ENCODE measurements at places on chromosomes 11 and 22. TPM values are rescaled to one million over a fixed set of nuclear protein-coding genes. Genes with fewer than 3 reads are reported as not detected.

Gene SCUBE1
- polyA plus RNA-seq, result 0.06 TPM

Gene P2RX6
- 7.1 TPM for polyA plus RNA-seq

Gene CCDC81
- polyA plus RNA-seq, result 0.49 TPM

Gene LRRC10B
- polyA plus RNA-seq, result 0.11 TPM

Gene GRK3
- 1.9 TPM for polyA plus RNA-seq

Gene HORMAD2
- polyA plus RNA-seq, result not detected

Gene BEST1
- polyA plus RNA-seq, result 0.30 TPM

Gene KIAA1671
- 7.4 TPM for polyA plus RNA-seq

Gene GGT1
- polyA plus RNA-seq, result 1.8 TPM

Gene HDHD5
- 43.3 TPM for polyA plus RNA-seq

Gene E2F8
- 2.5 TPM for polyA plus RNA-seq

Gene CNTN5
- not detected for polyA plus RNA-seq

Gene SAC3D1
- 13.1 TPM for polyA plus RNA-seq

Gene MMP3
- polyA plus RNA-seq, result 39.3 TPM

Gene CHRDL2
- not detected for polyA plus RNA-seq

Gene IGSF22
- polyA plus RNA-seq, result 0.10 TPM

Gene UPK2
- polyA plus RNA-seq, result 0.21 TPM

Gene SLC7A4
- 0.02 TPM for polyA plus RNA-seq

Gene APLNR
- 0.03 TPM for polyA plus RNA-seq

Gene COPB1
- polyA plus RNA-seq, result 81.0 TPM

Gene SLC36A4
- 7.3 TPM for polyA plus RNA-seq

Gene CBX6
- polyA plus RNA-seq, result 3.4 TPM

Gene CCDC34
- 5.7 TPM for polyA plus RNA-seq

Gene SYTL2
- polyA plus RNA-seq, result 72.8 TPM

All from SK-N-SH (cell line).